ENCODE measurements at places on chromosomes 6 and 20.

GRCh38 chr6:73803562-73804241 is 107.7 kb downstream of the CD109 start:
- DNase-seq = no peak

DNA sequence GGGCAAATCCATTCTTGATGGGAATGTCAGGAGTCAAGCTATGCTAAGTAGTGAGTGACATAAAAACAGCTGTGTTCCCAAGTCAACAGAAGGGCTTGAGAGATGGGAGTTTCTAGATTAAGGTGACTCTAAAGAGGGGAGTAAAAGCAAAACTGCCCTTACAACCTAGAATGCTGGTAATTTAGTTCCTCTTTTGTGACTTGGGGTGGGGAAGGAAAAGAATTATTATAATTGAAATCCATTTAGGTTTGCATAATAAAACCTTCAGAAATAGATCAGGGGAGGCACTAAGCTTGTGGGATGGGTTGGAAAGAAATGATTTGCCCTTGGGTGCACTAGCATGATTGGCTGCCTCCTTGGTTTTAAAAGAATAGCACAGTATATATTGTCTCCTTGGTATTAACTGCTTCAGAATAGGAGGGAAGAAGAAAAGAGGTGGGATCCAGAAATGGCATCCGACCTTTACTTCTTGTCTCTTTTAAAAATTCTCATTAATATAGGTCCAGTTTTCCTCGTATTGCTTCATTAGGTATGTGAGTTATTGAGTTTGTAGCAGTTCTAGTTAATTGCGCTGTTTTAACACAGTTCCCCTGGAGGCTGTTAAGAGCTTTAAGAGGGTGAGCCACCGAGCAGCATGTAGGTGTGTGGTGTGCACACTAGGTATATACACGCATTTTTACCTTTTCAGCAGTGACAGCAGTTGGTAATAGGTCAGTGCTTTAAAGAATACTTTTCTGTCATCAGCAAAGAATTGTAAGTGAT is 95.3 kb upstream of the VSTM2L start:
- no peak for DNase-seq

DNA sequence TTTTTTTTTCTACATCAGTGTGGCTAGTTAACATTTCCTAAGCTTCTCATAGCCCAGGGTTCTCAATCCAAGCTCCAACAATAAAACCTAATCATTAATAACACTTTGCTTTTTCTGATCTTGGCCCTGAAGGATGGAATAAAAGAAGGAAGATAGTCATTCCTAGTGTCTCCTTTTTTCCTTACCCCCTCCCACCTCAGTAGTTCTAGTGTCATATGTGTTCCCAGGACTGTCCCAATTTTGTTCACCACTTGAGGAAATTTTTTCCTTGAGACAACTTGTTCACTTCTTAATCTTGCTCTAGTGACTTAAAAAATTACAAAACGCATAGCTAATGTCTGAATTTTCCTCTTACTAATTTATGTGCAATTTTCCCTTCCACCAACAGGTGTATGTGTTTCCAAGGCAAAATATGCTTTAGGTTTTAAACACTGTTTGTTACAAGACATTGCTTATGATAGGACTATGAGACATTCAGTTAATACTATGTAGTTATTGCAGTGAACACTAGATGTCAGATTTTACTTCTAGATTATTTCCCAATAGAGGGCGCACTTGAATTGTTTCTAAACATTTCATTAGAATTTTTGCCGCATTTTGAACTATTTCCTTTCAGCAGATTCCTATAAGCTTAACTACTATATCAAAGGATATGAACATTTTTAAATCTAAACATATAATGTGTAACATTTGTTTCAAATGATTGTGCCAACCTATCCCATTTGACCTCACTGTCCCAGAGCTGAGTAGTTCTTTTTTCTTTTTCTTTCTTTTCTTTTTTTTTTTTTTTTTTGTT is 18.5 kb upstream of the C6orf141 start:
- no peak for DNase-seq

DNA sequence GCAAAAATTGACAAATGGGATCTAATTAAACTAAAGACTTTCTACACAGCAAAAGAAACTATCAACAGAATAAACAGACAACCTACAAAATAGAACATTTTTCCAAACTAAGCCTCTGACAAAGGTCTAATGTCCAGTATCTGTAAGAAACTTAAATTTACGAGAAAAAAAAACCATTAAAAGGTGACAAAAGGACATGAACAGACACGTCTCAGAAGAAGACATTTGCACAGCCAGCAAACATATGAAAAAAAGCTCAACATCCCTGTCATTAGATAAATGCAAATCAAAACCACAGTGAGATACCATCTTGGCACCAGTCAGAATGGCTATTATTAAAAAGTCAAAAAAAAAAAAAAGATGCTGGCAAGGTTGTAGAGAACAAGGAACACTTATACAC is 70.6 kb upstream of the GRIK2 start:
- DNase-seq = no peak

DNA sequence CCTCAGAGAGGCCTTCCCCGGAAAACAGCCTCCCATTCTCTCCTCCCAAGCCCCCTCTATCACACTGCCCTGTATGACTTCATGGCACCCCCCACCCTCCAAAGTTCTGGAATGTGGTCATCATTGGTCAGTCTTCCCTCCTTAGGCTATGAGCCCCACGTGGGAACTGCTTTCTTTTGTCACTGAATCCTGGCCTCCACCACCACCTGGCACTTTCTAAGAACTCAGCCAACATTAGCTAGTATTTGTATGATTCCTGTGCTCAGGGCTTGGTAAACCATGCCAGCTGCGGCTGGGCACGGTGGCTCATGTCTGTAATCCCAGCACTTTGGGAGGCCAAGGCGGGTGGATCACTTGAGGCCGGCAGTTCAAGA is 8.4 kb upstream of the E2F1 start:
- DNase-seq = no peak

DNA sequence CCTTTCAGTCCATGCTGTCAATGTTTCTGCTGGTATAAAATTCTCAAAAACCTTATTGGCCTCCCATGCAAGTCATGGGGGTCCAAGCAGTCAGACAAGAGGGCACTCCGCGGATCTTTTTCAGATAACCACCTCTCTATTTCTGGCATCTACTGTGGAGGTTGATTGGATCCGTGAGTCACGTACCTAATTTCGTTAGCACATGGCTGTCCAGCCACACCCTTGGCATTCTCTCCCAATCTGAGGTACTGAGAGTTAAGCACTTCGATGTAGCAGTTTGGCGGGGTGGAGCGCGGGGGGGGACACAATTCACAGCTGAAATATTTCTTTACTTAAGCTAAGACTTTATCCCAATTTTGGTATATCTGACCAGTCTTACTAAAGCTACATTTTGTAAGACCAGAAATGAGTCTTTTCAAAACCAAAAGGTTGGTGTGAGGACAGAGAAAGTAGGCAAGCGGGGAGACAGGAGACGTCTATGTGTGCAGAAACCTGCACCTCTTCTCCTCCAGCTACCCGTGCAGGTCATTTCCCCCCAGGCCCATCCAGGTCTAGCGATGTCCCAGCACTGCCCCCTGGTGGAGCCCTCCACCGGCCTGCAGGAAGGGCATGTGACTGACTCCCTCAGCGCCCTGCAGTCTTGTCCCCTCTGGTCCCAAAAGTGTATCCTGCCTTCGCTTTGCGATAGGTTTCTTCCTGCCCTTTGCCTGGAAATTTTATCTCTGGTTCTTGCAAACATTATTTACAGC is 113.1 kb downstream of the ADAT2 start:
- DNase-seq = peak; percentile 32

DNA sequence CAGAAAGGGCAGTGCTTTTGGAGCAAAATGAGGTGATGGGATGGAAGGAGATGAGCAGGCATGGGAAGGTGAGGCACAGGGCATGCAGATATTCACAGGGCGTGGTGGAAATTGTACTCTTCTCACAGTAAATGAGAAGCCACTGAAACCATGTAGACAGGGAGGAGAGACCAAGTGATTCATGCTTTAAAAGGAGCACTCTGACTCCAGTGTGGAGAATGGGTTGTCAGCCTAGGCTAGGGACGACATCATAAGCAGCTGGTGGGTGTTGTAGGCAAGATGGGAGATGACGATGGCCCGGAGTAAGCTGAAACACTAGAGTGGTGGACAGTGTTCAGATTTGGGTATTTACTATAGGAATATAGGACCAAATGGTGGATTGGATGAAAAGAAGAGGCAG is 18.4 kb downstream of the PDE7B start:
- no peak for DNase-seq

GRCh38 chr6:75178757-75179156 is 27.1 kb downstream of the COL12A1 start:
- DNase-seq = no peak

DNA sequence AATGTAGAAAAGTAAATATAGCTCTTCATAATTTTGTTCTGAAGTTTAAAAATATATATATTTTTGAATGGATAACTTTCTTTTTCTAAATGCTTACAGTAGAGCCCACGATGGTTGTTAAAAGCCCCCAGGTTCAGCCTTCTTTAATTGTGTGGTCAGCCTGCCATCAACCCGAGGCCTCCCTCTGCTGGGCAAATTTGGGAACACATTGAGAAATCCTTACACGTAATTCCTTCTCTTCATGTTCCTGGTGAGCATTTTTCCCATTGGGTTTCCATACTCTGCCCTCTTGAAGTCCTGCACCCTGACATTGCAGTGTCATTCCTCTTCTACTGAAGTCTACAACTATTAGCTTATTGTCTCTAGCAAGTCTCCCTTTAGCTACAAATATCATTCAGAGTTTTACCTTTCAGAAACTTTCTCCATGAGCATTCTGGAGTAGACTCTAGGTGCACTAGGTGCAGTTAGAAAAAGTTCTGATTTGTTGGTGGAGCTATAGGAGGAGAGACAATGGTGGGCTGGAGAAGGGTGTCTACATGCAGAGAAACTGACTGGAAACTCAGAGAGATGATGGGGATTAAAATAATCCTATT is 40.6 kb downstream of the TRIM38 start:
- DNase-seq = no peak

DNA sequence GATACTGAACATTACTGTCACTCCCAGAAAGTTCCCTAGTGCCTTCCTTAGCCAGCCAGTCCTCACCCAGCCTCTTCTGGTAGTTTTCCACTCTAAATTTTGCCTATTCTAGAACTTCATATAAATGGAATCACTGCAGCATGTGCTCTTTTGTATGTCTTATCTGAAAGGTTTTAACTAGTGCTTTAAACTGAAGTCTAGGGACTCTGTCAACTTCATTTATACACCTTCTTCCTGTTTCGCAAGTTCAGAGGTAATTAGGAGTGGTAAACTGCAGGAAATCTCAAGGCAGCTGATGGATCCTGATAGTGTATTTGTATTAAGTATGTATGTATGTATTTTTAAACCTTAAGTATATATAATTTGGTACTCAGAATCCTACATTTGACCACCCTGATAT is 94.3 kb downstream of the TCP11 start:
- no peak for DNase-seq

DNA sequence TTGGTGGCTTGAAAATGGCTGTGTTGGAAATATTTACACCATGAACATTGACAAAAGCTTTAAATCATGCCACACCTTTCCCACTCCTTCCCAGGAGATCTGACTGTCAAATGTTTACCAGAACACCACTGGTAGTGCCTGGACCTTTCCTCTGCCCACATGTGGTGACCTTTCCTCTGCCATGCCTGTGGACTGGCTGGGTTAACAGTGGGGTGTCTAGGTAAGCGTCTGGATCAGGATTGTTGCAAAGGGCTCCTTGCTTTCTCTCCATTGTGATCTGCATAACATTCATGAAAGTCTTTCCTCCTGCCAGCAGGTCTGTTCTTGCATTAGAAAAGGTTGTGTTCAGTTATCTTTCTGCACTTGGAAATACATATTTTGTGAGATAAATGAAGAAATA is 572.7 kb downstream of the DHX35 start:
- no peak for DNase-seq

GRCh38 chr6:129111853-129112252 is 228.9 kb downstream of the LAMA2 start:
- DNase-seq = no peak

DNA sequence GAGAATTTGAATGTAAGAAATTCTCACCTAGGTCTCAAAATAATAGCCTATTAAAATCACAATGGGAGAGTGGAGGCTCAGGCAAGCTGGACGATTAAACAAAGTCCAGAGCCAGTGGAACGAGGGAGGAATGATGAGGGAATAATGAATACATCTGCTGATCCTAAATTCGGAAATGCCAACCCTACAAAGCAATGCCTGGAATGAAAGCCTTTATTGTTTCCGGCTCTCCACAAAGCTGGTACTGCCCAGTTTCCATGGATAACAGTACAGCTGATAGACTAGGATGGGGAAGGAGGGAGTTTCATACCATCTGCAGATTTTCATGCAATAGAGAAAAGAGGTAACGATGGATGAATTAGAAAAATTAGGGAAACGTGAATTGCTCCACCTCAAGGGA is 356.1 kb downstream of the CBLN4 start:
- DNase-seq = no peak

GRCh38 chr6:39188098-39188450 is 41.2 kb downstream of the KCNK5 start:
- DNase-seq = no peak

DNA sequence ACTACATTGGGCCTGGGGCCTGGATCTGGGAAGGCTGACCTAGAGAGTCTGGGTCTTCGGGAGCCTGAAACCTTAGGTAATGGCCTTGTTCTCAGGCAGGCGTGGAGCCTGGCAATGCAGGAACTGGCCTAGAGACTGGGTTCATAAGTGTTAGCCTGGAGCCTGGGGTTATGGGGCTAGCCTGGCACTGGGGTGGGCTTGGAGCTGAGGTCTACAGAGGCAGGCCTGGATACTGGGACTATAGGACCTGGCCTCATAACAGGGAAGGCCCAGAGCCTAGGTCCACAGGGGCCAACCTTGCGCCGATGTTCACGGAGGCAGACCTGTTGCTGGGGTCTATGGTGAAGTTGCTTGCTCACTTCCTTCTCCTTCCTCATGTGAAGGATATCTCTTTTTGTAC is 843.8 kb upstream of the GJE1 start:
- no peak for DNase-seq

- peak; percentile 45 for DNase-seq
Observed at GRCh38 chr6:10720265-10720959, 2.5 kb upstream of the TMEM14C start.

GRCh38 chr6:30156774-30157173 is 4.2 kb downstream of the TRIM10 start:
- no peak for DNase-seq

- DNase-seq = no peak
Observed at GRCh38 chr20:3658019-3658715, 5.0 kb downstream of the GFRA4 start.

- DNase-seq = no peak
Observed at GRCh38 chr6:169243661-169244060, 10.0 kb downstream of the THBS2 start.

- no peak for DNase-seq
Observed at GRCh38 chr20:36251426-36251825, 15.1 kb downstream of the AAR2 start.
